A549 treated with Mapracorat at 1 μM for 4 hours (cell line): ENCODE measurements at places on chromosomes 16 and 17. TPM values are rescaled to one million over a fixed set of nuclear protein-coding genes. Genes with fewer than 3 reads are reported as not detected.

Gene HCRT
- total RNA-seq, result 0.44 TPM in 1 of 5 replicates, not detected in the others

Gene TNFSF12
- 10.0 to 13.5 TPM (median 10.9 TPM) in 5 replicates for total RNA-seq

Gene CD300H
- 0.31 to 0.57 TPM in 2 of 5 replicates, not detected in the others for total RNA-seq

Gene OMG
- total RNA-seq, result not detected in 5 replicates

Gene NXN
- 20.8 to 28.0 TPM (median 23.9 TPM) in 5 replicates for total RNA-seq

Gene RHOT1
- 17.6 to 25.4 TPM (median 23.0 TPM) in 5 replicates for total RNA-seq

Gene TMEM88
- total RNA-seq, result 0.33 to 1.1 TPM (median 0.63 TPM) in 5 replicates

Gene IRX6
- total RNA-seq, result not detected in 5 replicates

Gene XYLT2
- total RNA-seq, result 17.7 to 24.3 TPM (median 20.9 TPM) in 5 replicates

Gene KRTAP17-1
- not detected in 5 replicates for total RNA-seq

Gene TMUB2
- 36.2 to 44.7 TPM (median 43.5 TPM) in 5 replicates for total RNA-seq

Gene ACSM2A
- total RNA-seq, result not detected in 5 replicates

Gene NTN1
- 0.29 to 0.51 TPM (median 0.38 TPM) in 5 replicates for total RNA-seq

Gene SF3B3
- 141 to 196 TPM (median 187 TPM) in 5 replicates for total RNA-seq

Gene ADORA2B
- total RNA-seq, result 9.0 to 17.0 TPM (median 14.9 TPM) in 5 replicates

Gene NAA38
- 189 to 232 TPM (median 231 TPM) in 5 replicates for total RNA-seq

Gene HBQ1
- 4.6 to 8.2 TPM (median 7.1 TPM) in 5 replicates for total RNA-seq

Gene C17orf107
- 0.16 to 0.48 TPM (median 0.28 TPM) in 5 replicates for total RNA-seq

Gene HOXB5
- 1.4 to 2.8 TPM (median 2.6 TPM) in 5 replicates for total RNA-seq

Gene NPTX1
- total RNA-seq, result 120 to 209 TPM (median 169 TPM) in 5 replicates

Gene SHISA9
- 0.02 to 0.12 TPM (median 0.05 TPM) in 5 replicates for total RNA-seq

Gene TEKT3
- 0.27 to 0.34 TPM (median 0.29 TPM) in 4 of 5 replicates, not detected in the other for total RNA-seq

Gene KRT28
- not detected in 5 replicates for total RNA-seq

Gene FGF11
- total RNA-seq, result 0.82 to 1.3 TPM (median 0.82 TPM) in 5 replicates

Gene TMEM238L
- total RNA-seq, result not detected in 5 replicates

Gene C17orf58
- total RNA-seq, result 15.9 to 19.8 TPM (median 17.6 TPM) in 5 replicates

Gene TUFM
- total RNA-seq, result 219 to 319 TPM (median 284 TPM) in 5 replicates

Gene MT1A
- 20.9 to 34.1 TPM (median 28.8 TPM) in 5 replicates for total RNA-seq

Gene TRIM65
- 27.9 to 41.7 TPM (median 38.6 TPM) in 5 replicates for total RNA-seq

Gene SLC12A3
- not detected in 5 replicates for total RNA-seq

Gene CMTM2
- 0.15 TPM in 1 of 5 replicates, not detected in the others for total RNA-seq

Gene PMP22
- total RNA-seq, result 200 to 236 TPM (median 223 TPM) in 5 replicates

Gene SCGB1C2
- total RNA-seq, result not detected in 5 replicates

Gene SLC6A4
- total RNA-seq, result 0.04 TPM in 1 of 5 replicates, not detected in the others

Gene SHBG
- 0.31 to 0.69 TPM (median 0.67 TPM) in 5 replicates for total RNA-seq

Gene HSD17B2
- total RNA-seq, result 0.15 TPM in 1 of 5 replicates, not detected in the others

Gene CCL2
- 8.8 to 14.1 TPM (median 10.2 TPM) in 5 replicates for total RNA-seq

Gene BRIP1
- 3.1 to 4.9 TPM (median 4.4 TPM) in 5 replicates for total RNA-seq
